Caki2 (cell line): ENCODE measurements at places on chromosomes 11 and 22. TPM values are rescaled to one million over a fixed set of nuclear protein-coding genes. Genes with fewer than 3 reads are reported as not detected.

The SLC22A9 gene
- total RNA-seq = not detected in 2 replicates

The PANX3 gene
- total RNA-seq = not detected in 2 replicates

- DNase-seq = no peak
Observed at GRCh38 chr11:69516526-69516925, 35.1 kb downstream of the LINC01488 start.

DNA sequence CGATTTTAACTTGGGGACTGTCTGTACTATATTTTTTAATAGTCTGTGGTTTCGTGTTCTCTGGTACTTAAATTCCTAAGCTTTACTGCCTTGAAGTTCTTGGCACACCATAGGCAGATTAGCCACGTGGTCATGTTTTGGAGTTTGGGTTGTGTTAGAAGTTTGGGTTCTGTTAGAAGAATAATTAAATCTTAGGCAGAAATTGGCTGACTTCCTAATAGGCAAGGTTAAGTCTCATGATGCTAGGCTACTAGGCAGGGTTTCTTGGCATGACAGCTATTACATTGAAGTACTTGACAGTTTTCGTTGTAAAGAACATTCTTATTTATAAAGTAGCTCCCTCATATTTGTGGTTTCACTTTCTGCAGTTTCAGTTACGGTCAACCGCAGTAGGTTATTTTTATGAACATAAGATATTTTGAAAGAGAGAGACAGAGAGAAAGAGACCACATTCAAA is 30.0 kb upstream of the MMP7 start:
- no peak for DNase-seq

DNA sequence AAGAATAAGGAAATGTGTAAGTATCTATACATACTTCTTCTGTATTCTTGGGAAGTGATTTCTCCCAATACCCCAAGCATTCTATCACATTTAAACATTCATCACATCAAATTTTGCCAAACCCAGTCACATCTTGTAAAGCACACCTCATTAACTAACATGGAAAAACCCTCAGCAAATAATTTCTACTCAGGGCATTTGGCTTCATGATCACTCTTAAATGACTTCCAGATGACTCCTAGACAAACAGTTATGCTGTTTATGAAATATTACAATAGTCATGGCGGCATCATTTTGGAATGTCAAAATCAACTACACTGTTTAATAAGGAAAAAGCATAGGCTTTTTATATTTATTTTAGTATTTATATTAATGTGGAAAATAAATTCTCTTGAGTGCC is 47.3 kb upstream of the CCDC34 start:
- no peak for DNase-seq

- DNase-seq = peak; percentile 55
Observed at GRCh38 chr22:27885977-27886842, 32.8 kb downstream of the PITPNB start.

- no peak for DNase-seq
Observed at GRCh38 chr11:47837292-47837691, 10.9 kb downstream of the NUP160 start.

GRCh38 chr11:78432058-78432515 is 14.5 kb upstream of the GAB2 start:
- DNase-seq = peak; percentile 6
